ENCODE measurements at places on chromosomes 6 and 20.

- no peak for DNase-seq
These were observed 612.4 kb upstream of the IMPG1 start for GRCh38 chr6:76684875-76685274.

DNA sequence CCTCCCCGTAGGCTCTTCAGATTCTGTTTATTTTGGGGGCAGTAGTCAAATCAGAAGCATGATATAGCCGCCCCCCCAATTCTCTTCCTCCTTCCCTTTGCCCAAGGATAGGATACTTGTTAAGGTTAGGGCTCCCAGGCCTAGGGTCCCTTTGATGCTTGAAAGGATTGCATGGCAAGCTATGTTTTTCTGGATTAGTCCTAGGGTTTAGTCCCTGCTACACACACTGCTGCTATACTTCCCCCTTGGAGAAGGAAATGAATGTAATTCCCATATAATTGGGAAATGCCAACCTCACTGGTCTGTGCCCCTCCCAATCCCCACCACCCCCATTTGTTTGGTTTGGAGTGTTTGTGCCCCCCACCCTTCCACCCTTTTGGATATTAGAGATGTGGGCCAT lies 62.8 kb downstream of the ZFAND3 start:
- DNase-seq = no peak

GRCh38 chr6:140729521-140729920 lies 1355.1 kb upstream of the CITED2 start:
- no peak for DNase-seq

DNA sequence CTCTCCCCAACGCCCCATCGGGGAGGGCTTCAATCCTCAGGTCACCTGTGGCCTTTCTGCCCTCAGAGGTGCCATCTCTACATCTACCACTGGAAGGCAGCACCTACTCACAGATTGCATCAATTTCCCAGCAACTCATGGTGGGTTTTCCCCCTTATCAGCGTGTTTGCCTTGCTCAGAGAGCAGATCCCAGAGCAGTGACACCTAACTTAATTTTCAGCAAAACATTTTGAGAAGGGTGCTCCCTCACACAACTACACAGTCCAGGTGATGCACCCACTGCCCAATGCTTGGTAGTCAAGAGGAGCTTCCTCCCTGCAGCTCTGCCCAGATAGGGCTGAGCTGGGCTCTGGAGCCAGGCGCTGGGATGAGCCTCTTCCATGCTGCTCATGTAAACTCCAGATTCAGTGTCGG lies 48.2 kb downstream of the PLG start:
- DNase-seq = no peak
